ENCODE measurements at places on chromosomes 6 and 20.
A peak's percentile ranks its signal among the peaks of the same experiment; 100 is the strongest.

- DNase-seq: peak; percentile 8
Measured at GRCh38 chr6:90406142-90406794, 109.6 kb upstream of the BACH2 start.

GRCh38 chr20:49914310-49915117 lies 815 bp downstream of the SPATA2 start:
- no peak for DNase-seq

DNA sequence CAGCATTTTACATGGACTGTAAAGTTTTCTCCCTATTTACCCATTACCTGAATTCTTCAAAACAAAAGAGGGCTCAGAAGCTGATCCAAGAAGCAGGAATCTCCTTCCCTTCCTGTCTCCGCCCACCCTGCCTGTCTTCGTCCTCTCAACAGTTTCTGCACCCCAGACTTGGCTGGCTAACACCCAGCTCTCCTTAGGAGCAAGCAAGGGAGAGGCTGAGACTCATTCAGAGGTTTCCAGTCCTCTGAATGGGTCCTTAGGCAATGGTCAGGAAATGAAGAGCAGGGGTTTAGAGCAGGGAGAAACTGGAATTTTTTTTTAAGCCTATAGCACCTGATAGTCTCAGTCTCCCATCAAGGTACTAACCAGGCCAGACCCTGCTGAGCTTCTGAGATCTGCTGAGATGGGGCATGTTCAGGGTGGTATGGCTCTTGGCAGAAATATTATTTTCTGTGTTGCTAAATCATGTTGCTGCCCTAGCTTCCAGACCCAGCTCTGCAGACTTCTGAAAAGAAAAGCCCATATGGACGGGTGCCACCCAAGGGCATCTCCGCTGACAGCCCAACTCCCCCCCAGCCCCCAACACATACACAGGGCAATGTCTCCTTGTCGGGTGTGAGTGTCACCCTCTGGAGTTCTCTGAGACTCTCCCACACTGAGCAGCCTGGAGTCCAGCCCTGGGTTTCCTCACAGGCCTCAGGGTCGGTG lies 74.6 kb upstream of the CD93 start:
- DNase-seq: no peak

- peak; percentile 24 for DNase-seq
Measured at GRCh38 chr6:83708970-83709747, at the start of gene SNAP91. TSS of gene SNAP91 (minus strand) at chr6:83709101. CDS start at chr6:83707927, 1,174 bp downstream.

DNA sequence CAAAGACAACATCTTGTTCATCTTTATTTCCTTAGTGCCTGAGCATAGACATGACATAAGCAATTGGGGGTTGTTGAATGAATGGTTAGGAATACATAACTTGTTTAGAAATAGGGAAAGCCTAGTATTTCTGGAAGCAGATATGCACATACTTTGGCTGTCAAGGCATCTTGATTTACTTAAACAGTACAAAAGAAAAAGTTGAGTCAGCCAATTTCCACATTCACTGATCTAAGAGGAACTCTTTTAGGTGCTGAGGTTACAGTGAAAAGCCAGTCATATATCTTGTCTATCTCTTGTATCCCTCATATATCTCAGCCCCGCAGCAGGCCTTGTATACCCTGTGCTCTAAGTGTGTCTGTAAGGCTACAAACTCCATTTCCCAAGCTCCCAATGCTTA lies 11.6 kb downstream of the ZKSCAN4 start:
- no peak for DNase-seq

GRCh38 chr6:43074847-43075669 lies 1.1 kb upstream of the PTK7 start:
- DNase-seq: no peak

- no peak for DNase-seq
Measured at GRCh38 chr6:161223646-161224045, 50.2 kb downstream of the AGPAT4 start.

- DNase-seq: no peak
Measured at GRCh38 chr6:156554160-156554559, 223.0 kb upstream of the ARID1B start.

DNA sequence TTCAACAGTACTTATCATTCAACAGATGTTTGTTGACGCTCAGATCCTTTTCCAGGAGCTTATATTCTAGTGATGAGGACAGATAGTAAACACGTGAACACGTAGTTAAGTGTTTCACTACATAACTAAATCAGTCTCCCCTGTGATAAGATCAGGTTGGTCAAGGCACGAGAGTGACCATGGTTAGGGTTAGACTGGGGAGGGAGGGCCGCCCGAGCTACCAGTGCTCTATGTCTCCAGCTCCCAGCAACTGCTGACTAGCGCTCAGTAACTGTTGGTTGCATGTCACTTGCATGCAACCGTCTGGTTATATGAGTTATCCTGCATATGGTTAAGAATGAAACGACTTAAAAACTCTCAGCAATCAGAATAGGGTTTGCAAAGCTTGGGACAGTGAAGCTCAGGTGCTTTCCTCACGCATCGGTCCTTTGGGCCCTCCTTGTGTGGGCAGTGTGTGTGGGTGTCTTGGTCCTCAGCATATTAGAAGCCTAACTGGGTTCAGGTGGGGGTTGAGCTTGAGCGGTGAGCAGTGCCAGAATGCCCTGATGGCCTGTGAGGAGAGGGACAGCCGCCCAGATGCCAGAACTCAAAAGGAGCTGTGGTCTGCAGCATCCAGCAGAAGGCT lies 120.8 kb downstream of the ARID1B start:
- no peak for DNase-seq

DNA sequence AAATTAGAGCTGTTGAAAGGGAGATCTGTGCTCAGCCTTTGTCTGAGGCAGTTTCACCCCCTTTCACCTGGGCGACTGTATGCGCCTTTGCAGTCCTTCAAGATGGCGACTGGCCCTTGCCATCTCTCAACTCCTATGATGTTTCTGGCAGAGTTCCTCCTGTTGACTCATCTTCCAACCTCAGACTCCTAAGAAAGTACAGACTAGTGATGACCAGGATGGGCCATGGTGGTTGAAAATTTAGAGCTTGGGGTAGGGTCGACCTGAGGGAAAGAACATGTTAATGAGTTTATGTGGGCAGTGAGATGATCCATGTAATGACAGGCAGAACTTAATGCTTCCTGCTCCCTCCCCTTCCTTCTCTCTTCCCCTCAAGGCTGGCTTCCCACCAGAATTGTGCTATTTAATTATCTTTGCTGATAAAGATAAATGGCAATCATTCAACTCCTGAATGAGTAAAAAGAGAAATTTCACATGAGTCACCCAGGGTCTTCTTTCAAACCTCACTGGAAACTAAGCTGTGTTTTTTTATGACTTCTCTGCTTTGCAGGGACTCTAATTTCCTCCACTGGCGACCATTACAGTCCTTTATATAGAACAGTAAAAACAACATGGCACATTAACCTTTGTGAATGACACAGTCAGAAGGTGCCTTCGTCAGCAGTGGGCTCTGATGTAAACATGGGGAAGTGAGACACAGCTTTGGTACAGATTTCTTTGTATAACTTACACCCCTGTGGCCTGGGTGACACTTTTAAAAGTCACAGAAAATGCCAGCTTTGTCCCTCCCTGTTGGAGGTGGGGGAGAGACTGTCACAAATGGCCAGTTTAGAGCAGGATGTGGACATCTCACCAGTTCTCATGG lies 103.5 kb downstream of the SCP2D1 start:
- DNase-seq: no peak

GRCh38 chr6:1971612-1972011 lies 273.8 kb downstream of the GMDS start:
- DNase-seq: no peak
